HCT116 (cell line): ENCODE measurements at places on chromosomes 1 and 21. TPM values are rescaled to one million over a fixed set of nuclear protein-coding genes. Genes with fewer than 3 reads are reported as not detected.

DNA sequence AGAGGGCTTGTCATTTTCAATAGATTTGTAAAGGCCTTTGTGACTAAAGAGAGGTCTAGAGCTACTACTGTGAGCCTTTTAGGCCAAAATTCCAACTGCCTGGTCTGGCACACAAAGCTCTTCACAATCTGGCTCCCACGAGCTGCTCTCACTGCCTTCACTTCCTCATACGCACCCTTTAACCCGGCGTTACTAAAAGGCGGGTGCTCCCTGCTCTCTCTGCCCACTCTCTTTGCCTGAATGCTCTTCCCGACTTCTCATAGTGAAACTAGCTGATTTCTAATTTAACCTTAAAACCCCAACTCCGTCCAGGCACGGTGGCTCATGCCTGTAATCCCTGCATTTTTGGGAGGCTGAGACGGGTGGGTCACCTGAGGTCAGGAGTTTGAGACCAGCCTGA lies 14.2 kb downstream of the BSDC1 start:
- no peaks in the 10 kb centered on the region for H3K4me1 ChIP-seq
- no peaks in the 10 kb centered on the region for H3K27me3 ChIP-seq
- H3K36me3 ChIP-seq: peaks cover 18% of the 10 kb centered on the region

- no peak overlapping the region for H3K4me3 ChIP-seq
- H3K27ac ChIP-seq: no peak overlapping the region
- H3K27me3 ChIP-seq: peaks cover 4% of the 10 kb centered on the region; the same call in 1 of the 2 replicates
- no peak for DNase-seq
- H3K36me3 ChIP-seq: no peaks in the 10 kb centered on the region
Measured at GRCh38 chr1:242062271-242062670, 63.4 kb upstream of the MAP1LC3C start.

DNA sequence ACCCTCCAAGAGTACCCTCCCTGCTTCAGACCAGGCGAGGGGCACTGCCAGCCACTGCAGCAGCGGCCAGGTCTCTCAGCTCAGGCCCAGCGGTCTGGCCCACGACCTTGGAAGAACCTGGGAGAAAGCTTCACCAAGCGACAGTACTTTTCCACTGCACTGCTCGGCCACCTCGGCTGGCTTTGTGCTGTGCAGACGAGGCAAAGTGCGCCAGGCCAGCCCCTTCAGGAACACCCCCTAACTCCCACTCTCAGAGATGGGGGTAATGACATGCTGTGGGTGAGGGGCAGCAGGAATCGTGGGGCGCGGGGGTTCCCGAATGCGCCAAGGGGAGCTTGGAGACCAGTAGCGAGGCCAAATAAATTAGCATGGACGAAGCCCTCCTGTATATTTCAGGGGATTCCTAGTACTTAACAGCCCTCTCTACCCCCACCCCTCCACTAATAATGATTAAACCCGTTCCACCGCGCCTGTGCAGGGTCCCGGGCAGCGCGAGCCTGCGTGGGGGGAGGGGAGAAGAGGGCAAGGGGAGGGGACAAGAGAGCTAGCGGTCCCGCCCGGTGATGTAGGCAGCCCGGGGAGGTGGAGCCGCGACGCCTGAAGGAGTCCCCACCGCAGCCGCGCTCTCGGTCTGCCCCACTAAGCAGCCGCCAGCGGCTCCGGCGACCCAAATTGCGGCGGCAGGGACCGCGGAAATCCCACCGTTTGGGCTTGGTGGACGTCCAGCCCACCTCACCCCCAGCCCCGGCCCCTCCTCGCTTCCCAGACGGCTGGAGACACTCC lies at the start of gene FAM43B:
FAM43B (plus strand) TSS at position 629 of the 783 bp plus-strand sequence. CDS start 401 bp downstream, outside the sequence.
- no peaks in the 10 kb centered on the region for H3K27me3 ChIP-seq
- H3K36me3 ChIP-seq: no peaks in the 10 kb centered on the region
- no peak within 1 kb of the TSS for H3K4me3 ChIP-seq
- DNase-seq: no peak

The FAM229A gene
- total RNA-seq: 16.1 TPM

The LAD1 gene
- total RNA-seq: 56.1 TPM
